Foreskin keratinocyte (primary cell): ENCODE measurements at places on chromosomes 13 and 19. TPM values are rescaled to one million over a fixed set of nuclear protein-coding genes. Genes with fewer than 3 reads are reported as not detected.

Gene MBD3L3
- total RNA-seq, result not detected in 2 replicates

Gene PPP1R13L
- total RNA-seq, result 122 and 144 TPM in 2 replicates

Gene POU4F1
- 0.03 TPM in 1 of 2 replicates, not detected in the other for total RNA-seq

Gene ADGRL1
- 4.8 and 10.9 TPM in 2 replicates for total RNA-seq

Gene SPACA6
- 4.1 and 5.2 TPM in 2 replicates for total RNA-seq

Gene C19orf44
- 3.6 and 3.8 TPM in 2 replicates for total RNA-seq

Gene SOX1
- not detected in 2 replicates for total RNA-seq

Gene HCN2
- 0.20 and 0.21 TPM in 2 replicates for total RNA-seq

Gene PDX1
- total RNA-seq, result not detected in 2 replicates
